Activated CD4-positive, alpha-beta memory T cell treated with anti-CD3 and anti-CD28 coated beads for 36 hours (primary cell): ENCODE measurements at places on chromosomes 16 and 17. TPM values are rescaled to one million over a fixed set of nuclear protein-coding genes. Genes with fewer than 3 reads are reported as not detected.

DNA sequence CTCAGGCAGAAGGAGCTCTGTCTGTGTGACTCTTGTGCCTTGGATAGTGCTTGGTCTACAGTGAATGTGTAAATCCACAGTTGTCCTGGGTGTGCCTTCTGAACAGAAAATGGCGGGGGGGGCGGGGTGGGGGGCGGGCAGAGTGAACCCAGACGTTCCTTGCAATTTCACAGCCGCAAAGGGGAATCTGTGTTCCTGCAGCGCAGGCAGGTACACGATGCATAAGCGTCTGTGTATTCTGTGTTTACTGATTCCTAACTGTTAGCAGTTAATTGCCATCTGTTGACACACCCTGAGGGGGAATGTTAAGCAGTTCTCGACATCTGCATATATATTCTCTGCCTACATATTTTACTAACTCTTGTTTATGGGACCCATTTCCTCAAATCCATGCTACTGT lies 123.5 kb upstream of the ZFHX3 start:
- no peaks in the 10 kb centered on the region for H3K36me3 ChIP-seq
- H3K27ac ChIP-seq: no peak overlapping the region
- no peak for DNase-seq
- peaks cover 6% of the 10 kb centered on the region for H3K4me1 ChIP-seq
- no peaks in the 10 kb centered on the region for H3K27me3 ChIP-seq

Gene NATD1
- 3.2 TPM for total RNA-seq

GRCh38 chr17:8953156-8953885 lies 12.2 kb downstream of the PIK3R5 start:
- H3K36me3 ChIP-seq: peaks cover 21% of the 10 kb centered on the region
- no peak overlapping the region for H3K4me3 ChIP-seq
- peaks cover 96% of the 10 kb centered on the region for H3K4me1 ChIP-seq
- no peak overlapping the region for H3K27ac ChIP-seq
- DNase-seq: no peak

GRCh38 chr16:68275611-68276191 lies 11.4 kb downstream of the SLC7A6 start:
- DNase-seq: peak; percentile 66
- H3K4me3 ChIP-seq: no peak overlapping the region
- H3K27ac ChIP-seq: peak overlapping the region; percentile 93
- H3K4me1 ChIP-seq: peaks cover 67% of the 10 kb centered on the region

Gene SCIMP
- total RNA-seq: not detected

Gene SYCE1L
- total RNA-seq: 5.0 TPM

GRCh38 chr17:76716146-76716838 lies 5.5 kb upstream of the MXRA7 start:
- H3K27ac ChIP-seq: peak overlapping the region; percentile 71
- peak; percentile 64 for DNase-seq
- no peak overlapping the region for H3K4me3 ChIP-seq
- H3K4me1 ChIP-seq: peaks cover 26% of the 10 kb centered on the region
- no peaks in the 10 kb centered on the region for H3K27me3 ChIP-seq

Gene PARD6A
- 11.2 TPM for total RNA-seq

Gene ASPA
- not detected for total RNA-seq

Gene SAMD14
- total RNA-seq: 3.4 TPM

DNA sequence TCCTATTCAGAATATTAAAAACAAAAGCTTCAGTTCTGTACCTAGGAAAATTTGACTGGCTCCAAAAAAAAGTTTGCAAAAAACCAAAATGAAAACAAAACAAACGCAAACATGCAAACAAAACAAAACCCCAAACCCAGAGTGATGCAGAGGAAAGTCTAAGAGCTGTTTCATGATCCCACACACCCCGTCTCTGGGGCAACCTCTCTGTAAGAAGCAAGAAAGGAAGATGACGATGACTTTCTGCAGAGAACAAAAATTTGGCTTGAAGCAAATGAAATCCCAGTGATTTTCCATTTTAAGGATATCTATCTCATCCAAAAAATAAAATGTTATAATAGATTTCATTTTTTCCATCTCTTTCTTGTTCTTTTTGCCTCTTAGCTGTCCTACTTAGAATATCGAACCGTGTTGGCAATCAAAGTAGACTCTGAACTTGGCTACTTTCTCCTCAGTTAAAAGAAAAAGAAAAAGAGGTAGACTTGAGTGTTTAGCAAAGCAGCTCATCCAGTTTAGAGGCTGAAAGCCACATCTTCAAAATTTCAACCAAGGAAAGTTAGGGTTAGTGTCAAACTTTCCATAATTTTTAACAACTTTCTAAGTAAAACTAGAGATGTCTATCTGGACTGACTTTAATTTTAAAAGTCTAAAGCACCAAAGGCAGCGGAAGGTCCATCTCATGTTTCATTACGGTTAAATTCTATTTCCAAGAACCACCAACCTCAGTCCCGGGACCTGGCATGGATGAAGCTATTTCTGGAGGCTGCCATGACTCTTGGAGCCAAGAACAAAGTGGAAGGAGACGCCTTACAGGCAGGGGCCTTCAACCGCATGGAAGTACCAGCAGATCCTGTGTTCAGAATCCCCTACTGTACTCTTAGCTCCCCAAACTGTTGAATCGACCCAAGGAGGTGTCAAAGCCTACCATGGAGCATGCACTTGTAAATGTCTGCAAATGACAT lies 180.8 kb downstream of the XYLT1 start:
- H3K4me1 ChIP-seq: peaks cover 3% of the 10 kb centered on the region
- no peak for DNase-seq
- H3K36me3 ChIP-seq: peaks cover 2% of the 10 kb centered on the region
- H3K27me3 ChIP-seq: no peaks in the 10 kb centered on the region
- no peak overlapping the region for H3K27ac ChIP-seq

Gene CLEC18C
- total RNA-seq: not detected

Gene MYH8
- total RNA-seq: not detected

DNA sequence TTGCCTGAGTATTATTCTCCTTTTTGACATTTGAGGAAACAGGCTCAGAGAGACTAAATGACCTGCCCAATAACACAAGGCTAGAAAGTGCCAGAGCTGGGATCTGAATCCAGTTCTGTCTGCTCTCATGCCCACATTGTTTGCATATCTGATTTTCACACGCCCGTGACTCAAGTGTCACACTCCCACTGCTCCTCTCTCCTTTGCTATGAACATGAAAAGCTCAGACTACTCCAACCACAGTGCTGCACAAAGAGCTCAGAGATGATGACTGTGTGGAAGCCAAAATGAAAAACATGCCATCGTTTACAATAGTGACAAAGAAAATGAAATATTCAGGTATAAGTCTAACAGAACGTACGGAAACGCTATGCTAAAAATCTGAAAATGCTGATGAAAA lies 107.9 kb downstream of the SMG6 start:
- no peaks in the 10 kb centered on the region for H3K27me3 ChIP-seq
- peak overlapping the region; percentile 41 for H3K27ac ChIP-seq
- H3K36me3 ChIP-seq: peaks cover 4% of the 10 kb centered on the region
- H3K4me1 ChIP-seq: peaks cover 50% of the 10 kb centered on the region

DNA sequence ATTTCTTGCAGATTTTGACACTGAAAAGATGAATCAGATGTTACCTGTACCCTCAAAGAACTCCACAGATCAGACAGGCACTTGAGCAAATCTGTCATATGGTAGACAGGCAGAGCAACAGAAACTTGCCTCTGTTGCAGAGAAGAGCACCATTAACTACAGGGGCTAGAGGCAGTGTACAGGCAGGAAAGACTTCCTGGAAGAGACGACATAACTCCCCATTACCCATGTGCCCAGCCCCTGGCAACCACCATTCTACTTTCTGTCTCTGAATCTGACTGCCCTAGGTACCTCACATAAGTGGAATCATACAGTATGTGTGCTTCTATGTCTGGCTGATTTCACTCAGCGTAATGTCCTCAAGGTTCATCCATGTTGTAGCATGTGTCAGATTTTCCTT lies 15.5 kb downstream of the GFOD2 start:
- H3K27me3 ChIP-seq: no peaks in the 10 kb centered on the region
- DNase-seq: peak; percentile 46
- H3K4me3 ChIP-seq: no peak overlapping the region
- peak overlapping the region; percentile 78 for H3K27ac ChIP-seq
- peaks cover 23% of the 10 kb centered on the region for H3K4me1 ChIP-seq

- peak overlapping the region; percentile 83 for H3K4me3 ChIP-seq
- peaks cover 19% of the 10 kb centered on the region for H3K36me3 ChIP-seq
- H3K27me3 ChIP-seq: peaks cover 55% of the 10 kb centered on the region
- peaks cover 65% of the 10 kb centered on the region for H3K4me1 ChIP-seq
Measured at GRCh38 chr17:8120520-8121406, 2.4 kb upstream of the ALOXE3 start.

Gene PRAC1
- total RNA-seq: not detected

DNA sequence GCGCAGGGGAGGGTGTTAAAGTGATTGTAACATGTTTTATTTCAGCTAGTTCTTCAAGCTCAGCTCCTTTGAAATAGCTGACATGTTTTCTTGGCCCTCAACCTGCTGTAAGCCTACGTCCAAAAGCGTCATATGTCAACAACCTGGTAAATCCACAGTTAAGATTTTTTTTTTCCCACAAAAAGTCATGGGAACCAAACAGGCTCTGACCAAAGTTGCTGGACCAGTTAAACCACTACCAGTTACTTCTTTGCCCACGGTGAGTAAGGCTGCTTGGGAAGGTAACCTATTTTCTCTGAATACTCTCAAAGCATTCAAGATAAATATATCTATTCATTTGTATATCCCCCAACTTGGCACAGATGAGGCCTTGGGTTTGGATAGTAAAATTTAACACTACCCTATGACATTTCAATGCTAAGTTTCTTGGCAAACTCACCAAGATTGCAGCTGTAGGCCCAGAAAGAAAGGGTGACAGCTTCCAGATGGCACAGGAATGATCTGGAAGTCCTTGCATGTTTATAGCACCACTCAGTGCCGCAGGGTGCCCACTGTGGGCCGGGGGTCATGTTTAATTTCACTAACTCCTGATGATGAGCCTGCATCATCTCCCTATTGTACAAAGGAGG lies 166.2 kb downstream of the XYLT1 start:
- H3K36me3 ChIP-seq: no peaks in the 10 kb centered on the region
- no peak overlapping the region for H3K27ac ChIP-seq
- no peak overlapping the region for H3K4me3 ChIP-seq
- DNase-seq: no peak
- H3K4me1 ChIP-seq: peaks cover 36% of the 10 kb centered on the region

DNA sequence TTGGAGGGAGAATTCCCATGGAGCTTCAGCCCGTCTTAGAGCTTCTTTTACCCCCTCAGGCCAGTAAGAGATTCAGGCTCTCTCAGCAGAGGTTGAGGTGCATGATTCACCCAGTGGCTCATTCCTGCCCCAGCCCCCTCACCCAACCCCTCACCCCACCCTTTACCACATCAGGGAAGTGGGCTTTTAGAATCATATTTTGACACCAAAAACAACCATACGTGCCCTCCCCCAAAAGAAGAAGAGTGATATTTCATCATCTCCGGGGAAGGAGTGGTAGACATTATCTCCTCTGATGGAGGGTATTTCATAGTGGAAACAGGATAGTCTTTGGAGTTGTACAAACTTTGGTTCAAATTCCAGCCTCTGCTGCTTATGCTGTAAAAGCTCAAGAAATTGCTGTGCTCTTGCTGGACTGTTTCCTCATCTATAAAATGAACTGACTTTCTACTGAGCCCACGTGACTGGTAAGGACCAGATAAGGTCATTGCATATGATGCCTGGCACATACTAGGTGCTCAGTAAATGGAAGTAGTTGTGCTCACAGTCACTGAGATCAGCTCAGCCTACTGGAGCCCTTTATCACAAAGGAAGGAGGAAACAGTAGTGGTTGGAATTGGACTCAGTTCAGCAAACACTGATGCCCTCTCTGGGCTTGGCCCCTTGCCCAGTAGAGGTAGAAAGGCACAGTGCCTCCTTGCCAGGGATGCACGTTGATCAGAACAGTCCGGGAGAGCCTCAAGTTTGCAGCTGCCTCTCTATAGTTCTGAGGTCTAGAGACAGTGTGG lies 18.3 kb upstream of the CCL5 start:
- peak; percentile 77 for DNase-seq
- H3K36me3 ChIP-seq: no peaks in the 10 kb centered on the region
- peaks cover 39% of the 10 kb centered on the region for H3K4me1 ChIP-seq
- H3K4me3 ChIP-seq: peak overlapping the region; percentile 46
